B cell (primary cell): ENCODE measurements at places on chromosomes 16 and 17. TPM values are rescaled to one million over a fixed set of nuclear protein-coding genes. Genes with fewer than 3 reads are reported as not detected.

Gene MTSS2
- total RNA-seq = 1.6 and 2.6 TPM in 2 replicates

DNA sequence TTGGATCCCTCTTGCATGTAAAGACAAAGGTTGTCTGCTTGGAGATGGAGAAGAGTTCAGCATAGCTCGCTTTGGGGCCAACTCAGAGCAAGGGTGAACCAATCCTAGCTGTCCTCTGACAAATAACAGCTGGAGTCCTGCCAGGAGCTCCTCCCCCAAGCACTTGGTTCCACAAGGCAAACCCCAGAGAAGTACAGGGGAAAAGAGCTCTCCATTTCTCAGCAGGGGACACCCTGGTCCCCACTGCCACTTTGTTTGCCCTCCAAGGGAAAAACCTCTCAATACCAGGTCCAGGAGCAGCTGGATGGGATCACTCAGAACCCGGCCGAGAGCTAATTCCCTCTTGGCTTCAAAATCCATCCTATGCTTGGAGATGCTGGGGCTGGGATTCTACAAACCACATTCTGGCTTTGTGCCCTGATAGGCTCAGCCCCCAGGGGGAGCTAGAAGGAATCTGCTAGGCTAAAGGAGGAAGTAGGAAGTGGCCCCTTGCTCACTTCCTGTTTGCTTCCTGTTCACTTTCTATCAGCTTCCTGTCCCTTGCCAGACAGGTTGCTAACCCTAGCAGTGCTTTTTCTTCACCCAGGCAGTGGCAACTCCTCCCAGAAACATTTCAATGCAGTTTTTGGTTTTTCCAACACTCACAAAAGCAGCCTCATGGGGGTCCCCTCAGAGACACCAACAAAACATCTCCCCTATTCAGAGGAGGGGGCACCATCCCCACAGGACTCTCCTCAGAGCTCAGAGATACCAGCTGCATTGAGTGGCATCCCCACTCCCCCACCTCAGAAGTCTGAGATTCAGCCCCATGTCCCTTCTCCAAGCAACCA, 30.7 kb downstream of the CDRT4 start:
- H3K4me1 ChIP-seq = peaks cover 9% of the 10 kb centered on the region
- no peaks in the 10 kb centered on the region for H3K27me3 ChIP-seq
- H3K4me3 ChIP-seq = no peak overlapping the region
- DNase-seq = peak; percentile 34
- peak overlapping the region; percentile 35 for H3K27ac ChIP-seq

DNA sequence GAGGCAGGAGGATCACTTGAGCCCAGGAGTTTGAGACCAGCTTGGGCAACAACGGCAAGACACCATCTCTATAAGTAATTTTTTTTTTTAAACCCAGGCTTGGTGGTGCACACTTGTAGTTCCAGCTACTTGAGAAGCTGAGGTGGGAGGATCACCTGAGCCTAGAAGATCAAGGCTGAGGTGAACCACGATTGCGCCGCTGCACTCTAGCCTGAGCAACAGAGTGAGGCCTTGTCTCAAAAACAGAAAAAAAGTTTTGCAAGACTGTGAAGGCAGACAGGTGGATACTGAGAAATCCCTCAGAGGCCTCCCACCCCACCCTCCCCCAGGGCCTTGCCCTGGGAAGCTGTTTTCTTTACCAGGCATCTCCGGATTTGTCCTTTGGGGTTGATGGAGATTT, 125.4 kb downstream of the MGAT5B start:
- peaks cover 33% of the 10 kb centered on the region for H3K4me1 ChIP-seq
- no peak overlapping the region for H3K27ac ChIP-seq
- no peak overlapping the region for H3K4me3 ChIP-seq
- DNase-seq = peak; percentile 27
- H3K36me3 ChIP-seq = no peaks in the 10 kb centered on the region
- no peaks in the 10 kb centered on the region for H3K27me3 ChIP-seq

DNA sequence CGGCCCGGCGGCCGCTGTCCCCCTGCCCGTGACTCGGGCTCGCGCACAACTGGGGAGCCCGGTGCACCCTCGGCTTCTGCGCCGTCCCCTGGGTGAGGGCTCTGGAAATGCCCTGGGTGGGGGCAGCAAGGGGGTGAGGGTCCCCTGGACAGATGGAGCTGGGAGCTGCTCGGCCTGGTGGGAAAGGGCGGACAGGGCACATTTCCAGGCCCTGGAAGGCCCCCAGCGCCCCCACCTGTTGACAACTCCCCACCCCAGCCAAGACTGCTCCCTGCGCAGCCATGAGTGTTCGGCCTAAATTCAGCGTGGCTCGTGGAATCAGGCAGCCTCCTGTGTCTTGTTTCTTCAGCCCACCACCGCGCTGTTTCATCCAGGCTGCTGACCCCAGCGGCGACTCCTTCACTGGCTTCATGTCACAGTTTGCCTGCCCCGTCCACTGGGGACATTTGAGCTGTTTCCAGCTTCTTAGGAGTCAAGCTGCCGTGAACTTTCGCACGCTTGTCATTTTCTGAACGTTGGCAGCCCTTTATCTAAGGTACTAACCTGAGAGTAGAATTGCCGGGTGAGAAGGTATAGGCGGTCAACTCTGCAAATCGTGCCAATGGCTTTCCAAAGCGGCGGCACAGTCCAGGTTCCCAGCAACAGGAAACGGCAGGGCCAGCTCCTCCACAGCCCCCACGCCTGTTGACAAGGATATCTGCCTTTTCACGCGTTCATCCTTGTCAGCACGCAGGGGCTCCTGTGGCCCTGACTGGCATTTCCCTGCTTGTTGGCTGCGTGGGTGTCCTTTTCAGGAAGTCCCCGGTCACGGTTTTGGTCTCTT, 895 bp downstream of the UTS2R start:
- H3K4me1 ChIP-seq = peaks cover 27% of the 10 kb centered on the region
- no peak overlapping the region for H3K27ac ChIP-seq
- DNase-seq = peak; percentile 44
- no peaks in the 10 kb centered on the region for H3K36me3 ChIP-seq

- H3K4me3 ChIP-seq = no peak overlapping the region
- H3K27ac ChIP-seq = no peak overlapping the region
- H3K36me3 ChIP-seq = no peaks in the 10 kb centered on the region
Observed at GRCh38 chr17:55783684-55784245, 32.9 kb downstream of the PCTP start.

- H3K4me3 ChIP-seq = peak overlapping the region; percentile 4
- no peaks in the 10 kb centered on the region for H3K36me3 ChIP-seq
- no peaks in the 10 kb centered on the region for H3K27me3 ChIP-seq
- H3K4me1 ChIP-seq = peaks cover 100% of the 10 kb centered on the region
- peak; percentile 83 for DNase-seq
- H3K27ac ChIP-seq = peak overlapping the region; percentile 97
Observed at GRCh38 chr17:77440560-77440981, 299.8 kb downstream of the SEC14L1 start.

GRCh38 chr17:77496401-77496801, 355.6 kb downstream of the SEC14L1 start:
- H3K4me3 ChIP-seq = no peak overlapping the region
- H3K4me1 ChIP-seq = peaks cover 30% of the 10 kb centered on the region
- no peak for DNase-seq
- no peak overlapping the region for H3K27ac ChIP-seq
- no peaks in the 10 kb centered on the region for H3K27me3 ChIP-seq
- H3K36me3 ChIP-seq = peaks cover 77% of the 10 kb centered on the region

- H3K4me1 ChIP-seq = no peaks in the 10 kb centered on the region
- H3K27ac ChIP-seq = no peak overlapping the region
- H3K27me3 ChIP-seq = no peaks in the 10 kb centered on the region
- no peak for DNase-seq
- peaks cover 7% of the 10 kb centered on the region for H3K36me3 ChIP-seq
Observed at GRCh38 chr16:70703041-70703834, 17.4 kb upstream of the MTSS2 start.

- H3K27ac ChIP-seq = no peak overlapping the region
- no peaks in the 10 kb centered on the region for H3K27me3 ChIP-seq
- peak; percentile 68 for DNase-seq
- peaks cover 10% of the 10 kb centered on the region for H3K4me1 ChIP-seq
Observed at GRCh38 chr17:3843935-3844516, 2.0 kb downstream of the NCBP3 start.

DNA sequence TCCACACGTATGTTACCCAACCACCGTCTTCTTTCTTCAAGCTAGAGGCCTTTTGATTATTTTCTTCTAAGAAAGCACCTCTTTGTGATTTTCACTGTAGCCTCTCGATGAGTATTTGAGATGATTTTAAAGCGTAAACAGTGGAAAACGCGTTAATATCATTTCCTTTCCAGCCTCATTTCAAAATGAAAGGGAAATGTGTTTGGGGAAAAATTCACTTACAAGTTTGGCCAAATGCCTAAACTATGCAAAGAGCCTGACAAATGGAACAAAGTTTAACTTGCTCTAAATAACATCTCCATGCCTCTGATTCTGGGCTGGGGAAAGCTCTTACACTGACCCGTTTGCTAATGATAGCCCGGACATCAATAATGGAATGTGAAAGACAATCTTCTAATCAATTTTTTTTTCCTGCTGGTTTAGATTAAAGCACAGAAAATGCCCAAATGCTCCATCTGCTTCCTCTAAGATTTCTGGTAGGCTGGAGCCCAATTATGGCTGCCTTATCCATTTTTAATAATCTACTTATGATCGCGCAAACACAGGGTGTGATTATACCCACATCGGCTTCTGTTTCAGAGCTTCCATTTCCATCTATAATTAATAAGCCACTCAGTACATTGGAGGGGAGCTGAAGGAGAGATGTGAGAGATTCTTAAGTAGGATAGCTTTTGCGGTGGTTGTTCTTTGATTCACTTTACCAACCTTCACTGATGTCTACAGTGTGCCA, 43.5 kb downstream of the HS3ST2 start:
- H3K27me3 ChIP-seq = peaks cover 6% of the 10 kb centered on the region
- H3K36me3 ChIP-seq = no peaks in the 10 kb centered on the region
- no peak overlapping the region for H3K27ac ChIP-seq
- H3K4me3 ChIP-seq = no peak overlapping the region

- H3K27ac ChIP-seq = no peak overlapping the region
- DNase-seq = peak; percentile 30
- no peak overlapping the region for H3K4me3 ChIP-seq
- H3K27me3 ChIP-seq = peaks cover 11% of the 10 kb centered on the region
Observed at GRCh38 chr16:2466667-2467527, 4.2 kb upstream of the NTN3 start.
